ENCODE measurements at places on chromosomes 11 and 22.

GRCh38 chr11:87573708-87574107, 536.0 kb downstream of the TMEM135 start:
- H3K4me3 ChIP-seq: no peak overlapping the region
- peak overlapping the region; percentile 11 for H3K27ac ChIP-seq
- H3K4me1 ChIP-seq: no peaks in the 10 kb centered on the region
- H3K36me3 ChIP-seq: no peaks in the 10 kb centered on the region
- DNase-seq: no peak
- H3K27me3 ChIP-seq: no peaks in the 10 kb centered on the region

GRCh38 chr11:62433904-62434276, 15.1 kb downstream of the SCGB1A1 start:
- H3K4me1 ChIP-seq: peaks cover 8% of the 10 kb centered on the region
- no peak overlapping the region for H3K27ac ChIP-seq
- H3K36me3 ChIP-seq: no peaks in the 10 kb centered on the region
- no peak overlapping the region for H3K4me3 ChIP-seq
- no peak for DNase-seq

GRCh38 chr11:76653012-76653673, 17.4 kb downstream of the LRRC32 start:
- H3K4me1 ChIP-seq: peaks cover 2% of the 10 kb centered on the region
- DNase-seq: no peak
- H3K27me3 ChIP-seq: peaks cover 6% of the 10 kb centered on the region
- H3K27ac ChIP-seq: no peak overlapping the region
- no peaks in the 10 kb centered on the region for H3K36me3 ChIP-seq

DNA sequence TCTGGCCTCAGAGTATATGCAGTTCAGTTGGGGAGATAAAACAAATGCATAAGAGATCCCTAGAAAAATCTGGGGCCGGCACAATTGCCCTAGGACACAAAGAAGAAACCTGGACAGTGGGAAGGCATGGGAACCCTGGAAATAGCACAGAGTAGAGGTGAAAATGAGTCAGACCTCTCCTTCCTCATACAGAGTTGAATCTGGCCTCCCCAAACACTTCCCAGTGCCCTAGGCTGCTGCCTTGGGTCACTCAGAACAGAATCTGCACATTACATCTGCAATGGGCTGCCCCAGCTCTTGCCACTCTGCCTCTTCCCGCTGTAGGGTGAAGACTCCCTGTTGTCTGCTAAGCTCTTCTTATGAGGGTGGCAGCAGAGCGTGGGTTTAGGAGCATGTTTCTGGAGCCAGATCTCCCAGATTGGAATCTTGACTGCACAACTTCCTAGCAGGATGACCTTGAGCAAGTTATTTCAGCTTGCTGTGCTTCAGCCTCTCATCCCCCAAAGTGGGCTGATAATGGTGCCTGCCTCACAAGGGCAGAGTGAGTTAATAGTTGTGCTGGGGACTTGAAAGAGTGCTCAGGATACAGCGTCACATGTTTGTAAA, 47.1 kb upstream of the NECTIN1 start:
- peaks cover 38% of the 10 kb centered on the region for H3K27me3 ChIP-seq
- no peaks in the 10 kb centered on the region for H3K4me1 ChIP-seq
- H3K27ac ChIP-seq: no peak overlapping the region
- H3K4me3 ChIP-seq: no peak overlapping the region

GRCh38 chr22:23750714-23751440, at the start of gene ZNF70:
ZNF70 (minus strand) TSS chr22:23751112; CDS start chr22:23745140, 5,972 bp downstream.
- H3K27ac ChIP-seq: peak within 1 kb of the TSS; percentile 94
- peaks cover 3% of the 10 kb centered on the region for H3K36me3 ChIP-seq
- H3K4me1 ChIP-seq: peaks cover 18% of the 10 kb centered on the region
- no peaks in the 10 kb centered on the region for H3K27me3 ChIP-seq
- H3K4me3 ChIP-seq: peak within 1 kb of the TSS; percentile 80

DNA sequence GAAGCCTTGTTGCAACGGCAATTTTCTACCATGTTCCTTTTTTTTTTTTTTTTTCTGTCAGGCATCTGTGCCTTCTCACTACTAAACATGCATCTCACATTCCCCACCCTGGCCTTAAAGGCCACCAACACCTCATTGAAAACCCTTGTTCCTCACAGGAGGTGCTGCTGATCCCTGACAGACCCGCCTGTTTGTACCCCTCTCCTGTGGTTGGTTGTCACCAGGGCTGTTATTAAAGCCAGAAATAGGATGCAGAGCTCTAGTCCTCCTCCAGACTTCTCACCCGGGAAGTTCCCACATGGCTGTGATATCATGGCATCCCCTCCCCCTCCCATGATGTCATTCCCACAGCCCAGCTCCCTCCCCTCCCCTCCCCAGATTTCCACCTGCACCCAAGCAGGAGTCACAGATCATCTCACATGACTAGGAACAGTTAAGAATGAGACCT, 302.8 kb upstream of the NCAM1 start:
- H3K27ac ChIP-seq: no peak overlapping the region
- no peak for DNase-seq
- no peaks in the 10 kb centered on the region for H3K4me1 ChIP-seq
- no peak overlapping the region for H3K4me3 ChIP-seq
- H3K36me3 ChIP-seq: no peaks in the 10 kb centered on the region

DNA sequence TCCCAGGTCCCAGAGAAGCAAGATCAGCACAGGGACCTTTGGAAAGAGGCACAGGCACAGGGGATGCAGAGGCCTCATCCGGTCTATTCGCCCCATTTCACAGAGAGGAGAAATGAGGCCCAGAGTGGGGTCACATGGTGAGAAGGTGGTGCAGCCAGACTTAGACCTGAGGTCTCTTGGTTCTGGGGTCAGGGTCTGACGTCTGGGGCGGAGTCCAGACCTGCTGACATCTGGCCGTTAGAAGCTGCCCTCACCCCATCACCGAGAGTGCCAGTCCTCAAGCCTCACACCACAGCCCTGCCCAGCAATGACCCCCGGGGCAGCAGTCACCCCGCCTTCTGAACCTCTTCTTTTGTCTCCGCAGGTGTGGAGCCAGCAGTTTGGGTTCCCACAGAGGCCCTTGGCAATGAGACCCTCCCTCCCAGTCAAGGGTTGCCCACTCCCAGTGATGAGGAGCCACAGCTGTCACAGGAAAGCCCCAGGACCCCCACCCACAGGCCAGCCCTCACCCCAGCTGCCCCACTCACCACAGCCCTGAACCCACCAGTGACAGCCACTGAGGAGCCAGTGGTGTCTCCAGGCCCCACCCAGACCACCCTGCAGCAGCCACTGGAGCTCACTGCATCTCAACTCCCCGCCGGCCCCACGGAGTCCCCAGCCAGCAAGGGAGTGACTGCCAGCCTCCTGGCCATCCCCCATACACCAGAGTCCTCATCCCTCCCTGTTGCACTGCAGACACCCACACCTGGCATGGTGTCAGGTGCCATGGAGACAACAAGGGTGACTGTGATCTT, 62.4 kb downstream of the OTOG start:
- peaks cover 40% of the 10 kb centered on the region for H3K27me3 ChIP-seq
- H3K4me3 ChIP-seq: no peak overlapping the region
- no peak overlapping the region for H3K27ac ChIP-seq
- H3K36me3 ChIP-seq: no peaks in the 10 kb centered on the region
- H3K4me1 ChIP-seq: no peaks in the 10 kb centered on the region
- DNase-seq: no peak

- no peaks in the 10 kb centered on the region for H3K4me1 ChIP-seq
- no peak overlapping the region for H3K4me3 ChIP-seq
- H3K36me3 ChIP-seq: peaks cover 11% of the 10 kb centered on the region
- no peaks in the 10 kb centered on the region for H3K27me3 ChIP-seq
- no peak for DNase-seq
- H3K27ac ChIP-seq: no peak overlapping the region
Measured at GRCh38 chr11:45880772-45881570, 4.5 kb upstream of the MAPK8IP1 start.

DNA sequence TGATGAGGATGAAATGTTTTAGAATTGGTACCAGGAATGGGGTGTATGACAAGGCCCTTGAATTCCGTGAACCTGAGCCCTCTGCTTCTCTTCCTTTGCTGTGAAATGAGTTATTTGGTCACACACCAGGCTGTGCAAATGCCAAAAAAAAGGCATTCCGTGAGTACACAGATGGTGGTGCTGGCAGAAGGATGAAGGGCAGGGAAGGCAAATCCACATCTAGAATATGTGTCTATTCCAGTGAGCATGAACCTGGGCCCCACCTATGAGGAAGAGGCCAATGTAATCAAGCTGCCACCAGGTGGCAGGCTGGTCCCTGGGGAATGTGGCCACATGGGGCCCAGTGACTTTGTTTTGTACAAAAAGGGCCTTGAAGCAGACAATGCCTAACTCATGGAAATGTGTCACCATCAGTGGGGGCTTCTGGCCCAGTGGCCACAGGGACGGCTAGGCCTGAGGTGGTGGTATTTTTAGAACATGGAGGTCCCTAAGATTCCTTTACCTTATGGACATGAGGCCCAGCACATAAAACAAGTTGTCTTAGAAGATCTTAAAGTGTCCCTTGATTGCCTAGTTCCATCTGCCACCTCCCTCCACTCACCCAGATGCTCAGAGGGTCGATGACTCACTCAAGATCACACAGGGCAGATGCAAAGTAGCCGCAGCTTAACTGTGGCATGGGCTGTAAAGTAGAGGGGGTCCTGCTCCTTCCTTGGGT, 3.9 kb upstream of the RNF215 start:
- peaks cover 18% of the 10 kb centered on the region for H3K27me3 ChIP-seq
- H3K4me1 ChIP-seq: peaks cover 11% of the 10 kb centered on the region
- H3K4me3 ChIP-seq: no peak overlapping the region
- peak; percentile 20 for DNase-seq
- H3K27ac ChIP-seq: peak overlapping the region; percentile 91

GRCh38 chr11:67584205-67584880, 731 bp downstream of the GSTP1 start:
- H3K4me3 ChIP-seq: peak overlapping the region; percentile 87
- H3K36me3 ChIP-seq: peaks cover 27% of the 10 kb centered on the region
- peak; percentile 48 for DNase-seq
- H3K4me1 ChIP-seq: peaks cover 53% of the 10 kb centered on the region
- no peaks in the 10 kb centered on the region for H3K27me3 ChIP-seq

GRCh38 chr11:44261800-44262591, 47.9 kb downstream of the ALX4 start:
- H3K4me3 ChIP-seq: no peak overlapping the region
- H3K27me3 ChIP-seq: peaks cover 5% of the 10 kb centered on the region
- no peaks in the 10 kb centered on the region for H3K4me1 ChIP-seq

DNA sequence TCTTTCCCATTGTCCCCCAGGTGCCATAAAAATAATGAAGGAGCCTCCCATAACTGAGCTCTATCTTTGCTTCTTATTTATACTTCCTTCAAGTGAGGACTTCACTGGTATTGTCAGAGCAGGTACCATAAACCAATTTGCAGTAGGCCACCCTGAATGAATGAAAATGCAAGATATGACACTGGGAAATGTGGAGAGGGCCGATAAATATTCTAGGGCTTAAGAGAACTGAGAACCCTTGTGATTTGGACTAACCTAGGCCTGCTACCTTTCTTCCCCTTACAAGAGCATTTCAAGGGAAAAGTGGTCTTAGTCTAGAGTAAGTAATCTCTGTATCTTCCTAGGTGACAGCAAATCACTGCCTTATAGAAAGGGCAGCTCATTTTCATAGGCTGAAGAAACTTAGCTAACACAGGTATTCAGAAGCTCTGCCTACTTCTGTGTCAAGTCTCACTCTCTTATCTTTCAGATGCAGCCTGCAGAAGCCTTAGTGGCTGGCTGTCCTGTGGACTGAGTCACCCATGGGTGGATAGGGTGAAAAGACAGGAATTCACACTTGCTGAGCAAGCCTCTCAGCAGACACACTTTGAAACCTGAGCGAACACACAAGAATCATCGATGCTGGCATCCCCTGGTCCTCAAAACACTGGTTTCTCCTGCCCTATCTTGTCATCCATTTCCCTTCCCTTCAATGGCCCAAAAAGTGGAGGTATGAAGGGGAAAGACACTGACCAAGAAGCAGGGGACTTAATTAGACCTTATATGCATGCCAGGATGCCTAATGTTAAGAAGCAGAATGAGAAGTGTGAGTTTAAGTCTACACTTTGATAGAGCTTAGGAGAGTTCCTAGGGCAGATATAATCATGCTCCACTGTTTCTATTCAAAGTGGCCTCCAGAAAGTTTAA, 15.2 kb downstream of the NRIP3 start:
- no peak for DNase-seq
- no peaks in the 10 kb centered on the region for H3K36me3 ChIP-seq
- H3K4me1 ChIP-seq: peaks cover 3% of the 10 kb centered on the region
- no peak overlapping the region for H3K27ac ChIP-seq

Data from progenitor cell of endocrine pancreas (in vitro differentiated cells).